Central memory CD4-positive, alpha-beta T cell (primary cell): ENCODE measurements at places on chromosomes 7 and 10.
A peak's percentile ranks its signal among the peaks of the same experiment; 100 is the strongest.

GRCh38 chr10:78597796-78598555 lies 470.8 kb upstream of the ZMIZ1 start:
- DNase-seq: no peak

DNA sequence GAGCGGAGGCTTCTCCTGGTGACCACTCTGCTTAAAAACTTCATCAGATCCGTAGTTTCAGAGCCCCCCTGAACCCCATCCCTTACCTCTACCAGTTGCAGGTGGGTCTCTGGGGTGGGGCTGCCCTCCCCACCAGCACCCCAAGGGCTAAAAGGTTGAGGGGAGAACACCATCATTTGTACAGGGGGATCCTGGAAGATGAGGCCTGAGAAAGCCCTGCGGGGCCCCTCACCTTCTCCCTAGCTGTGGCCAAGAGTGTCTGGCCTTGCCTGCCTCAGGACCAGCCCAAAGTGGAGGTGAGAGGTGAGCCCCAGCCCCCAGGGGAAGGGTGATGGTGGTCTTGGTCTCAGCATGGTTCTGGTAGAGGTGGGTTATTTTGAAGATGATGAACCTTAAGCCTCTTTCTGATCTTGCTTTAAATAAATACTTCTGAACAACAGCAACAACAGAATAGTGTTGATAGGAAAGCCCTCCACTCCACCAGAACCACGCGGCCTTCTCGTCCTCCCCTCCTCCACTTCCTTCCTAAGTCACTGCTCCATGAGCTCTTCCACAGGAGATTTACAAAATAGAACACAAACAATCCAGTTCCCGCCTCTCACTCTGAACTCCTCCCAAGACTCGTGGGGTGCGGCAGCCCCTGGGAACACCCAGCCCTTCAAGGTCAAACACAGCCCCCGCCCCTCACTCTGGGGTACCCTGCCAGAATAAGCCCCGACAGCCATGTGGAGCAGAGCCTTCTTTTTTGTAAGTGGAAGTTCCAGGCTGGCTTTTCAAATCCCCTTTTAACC lies 169.1 kb downstream of the EGFR start:
- DNase-seq: no peak

- DNase-seq: no peak
These were observed 55.7 kb upstream of the JCAD start for GRCh38 chr10:30114881-30115625.

DNA sequence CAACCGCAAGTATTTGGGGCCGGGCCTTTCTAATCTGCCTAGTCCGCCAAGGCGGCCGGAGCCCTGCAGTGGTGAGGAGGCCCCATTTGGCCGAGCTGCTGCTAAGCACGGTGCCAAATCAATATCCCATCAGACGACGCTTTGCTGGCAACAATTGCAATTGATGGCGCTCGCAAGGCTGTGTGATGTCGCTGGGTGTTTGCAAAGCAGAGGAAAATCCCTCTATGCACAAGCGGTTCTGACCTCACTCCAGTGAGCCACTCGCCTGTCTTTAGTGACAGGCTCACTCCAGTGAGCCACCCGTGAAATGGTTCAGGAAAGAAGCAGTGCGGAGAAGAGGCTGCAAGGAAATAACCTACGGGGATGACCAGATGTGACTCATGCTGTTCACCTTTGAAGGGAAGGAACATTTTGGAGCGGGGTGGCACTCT lies 18.3 kb upstream of the PDE1C start:
- no peak for DNase-seq

- no peak for DNase-seq
These were observed 37.7 kb upstream of the MINDY3 start for GRCh38 chr10:15898046-15898445.

DNA sequence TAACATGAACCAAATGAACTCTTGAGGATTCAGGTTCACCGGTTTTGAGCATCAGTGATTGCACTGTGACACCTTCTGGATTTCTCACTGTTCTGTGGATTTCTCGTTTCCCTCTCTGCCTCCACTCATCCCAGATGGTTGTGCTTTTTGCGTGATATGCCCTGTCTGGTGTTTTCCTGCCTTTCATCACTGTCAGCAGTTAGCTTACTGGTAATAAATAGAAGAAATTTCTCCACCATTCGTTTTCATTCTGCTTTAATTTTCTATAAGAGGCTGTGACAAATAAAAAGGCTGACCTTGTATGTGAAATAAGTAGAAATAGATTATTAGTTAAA lies 16.2 kb downstream of the BPGM start:
- no peak for DNase-seq

DNA sequence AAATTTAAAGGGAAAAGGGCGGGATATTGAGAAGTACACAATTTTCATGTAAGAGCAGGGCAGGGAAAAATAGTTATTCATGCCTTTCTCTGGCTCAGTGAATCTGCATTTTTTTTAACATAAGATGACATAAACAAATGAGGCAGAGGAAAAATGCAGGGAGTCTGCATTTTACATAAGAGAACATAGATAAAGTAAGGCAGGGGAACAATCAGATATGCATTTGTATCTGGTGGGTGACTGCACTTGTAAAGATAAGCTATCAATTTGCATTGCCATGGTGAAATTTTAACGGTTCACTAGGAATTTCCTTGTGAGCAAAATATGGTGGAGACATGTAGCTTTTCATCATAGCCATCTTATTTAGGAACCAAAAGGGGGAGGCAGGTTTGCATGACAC lies 33.5 kb downstream of the ALOX5 start:
- DNase-seq: no peak

GRCh38 chr10:78328592-78329404 lies 295.1 kb downstream of the RPS24 start:
- no peak for DNase-seq

GRCh38 chr7:138843632-138844580 lies 45.9 kb upstream of the ATP6V0A4 start:
- DNase-seq: no peak

GRCh38 chr7:12543586-12543985 lies 26.9 kb upstream of the SCIN start:
- no peak for DNase-seq

DNA sequence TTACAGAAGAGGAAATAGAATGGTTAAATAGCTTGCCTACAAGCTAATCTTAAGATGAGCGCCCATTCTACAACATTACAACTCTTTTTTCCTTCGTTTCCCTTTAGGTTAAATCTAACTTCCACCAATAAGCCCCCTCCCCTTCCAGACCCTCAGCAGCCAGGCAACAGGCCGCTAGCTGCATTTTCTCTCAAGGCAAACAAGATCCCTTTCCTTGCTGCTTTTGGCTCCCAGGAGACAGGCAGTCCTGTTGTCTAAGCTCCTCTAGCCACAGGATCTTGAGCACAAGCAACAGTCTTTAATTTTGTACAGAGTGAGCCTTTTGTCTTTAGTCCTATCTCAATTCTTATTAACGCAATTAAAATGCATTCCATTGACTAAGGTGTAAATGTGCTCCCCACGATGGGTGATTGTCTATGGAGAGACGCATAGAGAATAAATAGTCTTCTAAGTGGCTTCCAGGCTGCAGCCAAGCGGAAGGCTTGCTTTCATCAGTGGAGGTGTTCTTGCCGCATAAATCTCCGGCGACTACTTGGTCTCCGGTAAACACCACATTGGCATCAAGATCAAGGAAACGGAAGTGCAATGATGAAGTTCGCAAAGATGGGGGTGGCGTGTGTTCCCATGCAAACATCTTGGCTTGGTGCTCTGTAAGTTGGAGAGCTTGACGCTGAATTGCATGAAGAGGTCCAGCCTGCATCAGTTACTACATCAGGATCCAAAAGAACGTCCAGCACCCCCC lies 181.9 kb upstream of the LYZL2 start:
- peak; percentile 1 for DNase-seq

GRCh38 chr10:75977139-75977538 lies 545.7 kb downstream of the LRMDA start:
- DNase-seq: no peak

- no peak for DNase-seq
These were observed 200.9 kb downstream of the GRM3 start for GRCh38 chr7:86844608-86845007.

GRCh38 chr10:122057841-122058413 lies 69.0 kb downstream of the TACC2 start:
- DNase-seq: no peak

GRCh38 chr7:46968003-46968402 lies 613.9 kb downstream of the TNS3 start:
- no peak for DNase-seq

DNA sequence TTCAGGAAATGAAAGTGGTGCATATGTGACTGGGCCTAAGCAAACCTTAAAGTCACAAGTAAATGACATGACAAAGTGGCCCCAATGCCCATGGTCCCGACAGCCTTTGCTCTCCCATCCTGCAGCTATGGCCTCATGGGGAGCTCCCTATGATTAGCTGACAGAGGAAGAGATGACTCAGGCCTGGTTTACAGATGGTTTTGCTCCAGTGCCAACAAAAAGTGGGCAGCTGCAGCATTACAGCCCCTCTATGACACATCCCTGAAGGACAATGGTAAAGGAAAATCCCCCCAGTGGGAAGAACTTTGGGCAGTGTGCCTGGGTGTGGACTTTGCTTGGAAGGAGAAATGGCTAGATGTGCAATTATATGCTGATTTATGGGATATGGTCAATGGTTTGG lies 105.1 kb upstream of the ADCY1 start:
- DNase-seq: no peak

DNA sequence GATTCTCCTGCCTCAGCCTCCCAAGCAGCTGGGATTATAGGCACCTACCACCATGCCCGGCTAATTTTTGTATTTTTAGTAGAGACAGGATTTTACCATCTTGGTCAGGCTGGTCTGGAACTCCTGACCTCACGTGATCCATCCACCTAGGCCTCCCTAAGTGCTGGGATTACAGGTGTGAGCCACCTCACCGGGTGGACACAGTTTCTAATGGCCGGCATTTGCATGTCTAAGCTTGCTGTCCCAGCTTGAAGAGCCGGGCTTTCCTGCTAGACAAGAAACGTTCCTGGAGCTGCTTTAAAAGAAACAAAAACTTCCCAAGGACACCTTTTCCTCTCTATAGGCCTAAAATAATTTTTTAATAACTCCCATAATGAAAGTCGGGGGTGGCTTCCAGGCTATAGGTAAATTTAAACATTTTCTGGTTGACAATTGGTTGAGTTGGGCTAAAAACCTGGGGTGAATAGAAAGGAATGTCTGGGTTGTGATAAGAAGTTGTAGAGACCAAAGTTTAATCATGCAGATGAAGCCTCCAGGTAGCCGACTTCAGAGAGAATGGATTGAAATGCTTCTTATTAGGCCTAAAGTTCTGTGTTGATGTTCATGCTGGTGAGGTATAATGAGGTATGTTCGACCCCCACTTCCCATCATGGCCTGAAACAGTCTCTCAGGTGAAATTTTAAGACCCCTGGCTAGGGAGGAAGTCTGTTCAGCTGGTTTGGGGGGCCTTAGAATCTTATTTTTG lies 8.8 kb downstream of the ACADSB start:
- DNase-seq: no peak

DNA sequence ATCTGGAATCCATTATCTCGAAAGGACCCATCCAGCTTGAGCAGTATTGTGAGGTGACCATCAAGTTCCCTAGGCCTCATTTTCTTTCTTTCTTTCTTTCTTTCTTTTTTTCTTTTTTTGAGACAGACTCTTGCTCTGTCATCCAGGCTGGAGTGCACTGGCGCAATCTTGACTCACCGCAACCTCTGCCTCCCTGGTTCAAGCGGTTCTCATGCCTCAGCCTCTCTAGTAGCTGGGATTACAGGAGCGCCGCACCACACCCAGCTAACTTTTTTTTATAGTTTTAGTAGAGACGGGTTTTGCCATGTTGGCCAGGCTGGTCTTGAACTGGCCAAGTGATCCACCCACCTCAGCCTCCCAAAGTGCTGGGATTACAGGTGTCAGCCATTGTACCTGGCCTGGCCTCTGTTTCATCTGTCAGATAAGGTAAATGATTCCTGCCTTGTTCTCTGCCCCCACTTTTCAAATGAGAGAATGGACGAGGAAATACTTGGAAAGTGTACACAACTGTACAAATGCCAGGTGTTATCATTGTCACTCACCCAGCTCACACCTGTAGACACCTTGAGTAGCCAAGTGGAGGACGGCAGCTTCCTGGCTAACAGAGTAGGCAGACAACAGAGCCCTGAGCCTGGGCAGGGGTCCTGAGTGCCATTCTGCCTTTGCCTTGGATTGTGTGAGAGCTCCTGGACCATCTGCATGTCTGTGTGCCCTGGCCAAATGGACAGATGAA lies 54.1 kb downstream of the HK1 start:
- DNase-seq: no peak

DNA sequence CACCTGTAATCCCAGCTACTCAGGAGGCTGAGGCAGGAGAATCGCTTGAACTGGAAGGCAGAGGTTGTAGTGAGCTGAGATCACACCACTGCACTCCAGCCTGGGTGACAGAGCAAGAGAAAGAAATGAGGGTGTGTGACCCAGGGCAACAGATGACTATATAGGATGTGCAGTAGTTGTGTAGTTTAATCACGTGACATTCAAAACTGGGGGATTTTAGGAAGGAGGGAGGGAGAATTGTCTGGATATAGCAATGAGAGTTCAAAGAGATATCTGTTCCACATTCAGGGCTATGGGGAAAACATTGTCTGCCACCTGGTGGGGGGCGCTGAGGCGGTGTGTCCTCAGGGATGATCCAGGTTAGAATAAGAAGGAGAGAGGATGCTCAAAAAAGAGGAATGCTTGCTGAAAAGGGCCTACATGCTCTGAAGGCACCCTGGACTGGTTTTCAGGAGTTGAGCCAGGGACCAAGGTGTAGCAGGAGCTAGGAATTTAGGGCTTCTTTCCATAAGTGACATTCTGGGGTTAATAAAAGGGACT lies 7.8 kb upstream of the ZYX start:
- DNase-seq: no peak

DNA sequence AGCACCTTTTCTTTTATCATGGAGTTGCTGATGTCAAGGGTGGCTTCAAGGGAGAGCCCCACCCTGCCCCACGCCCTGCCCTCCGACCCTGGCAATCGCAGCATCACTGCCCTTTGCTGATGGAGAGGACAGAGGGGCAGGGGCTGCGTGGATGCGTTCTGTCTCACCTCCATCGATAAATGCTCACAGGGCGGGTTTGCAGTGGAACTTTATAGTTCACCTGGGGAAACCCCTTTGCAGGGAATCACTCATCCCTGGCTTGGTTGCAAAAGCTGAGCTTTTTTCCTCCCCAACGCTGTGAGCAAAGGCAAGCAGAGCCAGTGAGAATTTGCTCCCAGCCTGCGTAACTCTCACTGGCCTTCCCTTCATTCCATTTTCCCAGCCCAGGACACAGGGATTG lies 176.8 kb downstream of the WDR37 start:
- no peak for DNase-seq

- no peak for DNase-seq
These were observed 28.1 kb upstream of the GARS1 start for GRCh38 chr7:30566596-30566995.

- no peak for DNase-seq
These were observed 103.7 kb downstream of the PLXNA4 start for GRCh38 chr7:132472463-132473120.

- DNase-seq: no peak
These were observed 340.2 kb downstream of the THSD7A start for GRCh38 chr7:11491811-11492210.
